ENCODE measurements at places on chromosomes 1 and 21.

GRCh38 chr1:111507411-111508201 is 4.2 kb upstream of the ADORA3 start:
- peak; percentile 61 for DNase-seq

GRCh38 chr1:182611787-182612186 is 7.6 kb upstream of the RGS16 start:
- DNase-seq: no peak

DNA sequence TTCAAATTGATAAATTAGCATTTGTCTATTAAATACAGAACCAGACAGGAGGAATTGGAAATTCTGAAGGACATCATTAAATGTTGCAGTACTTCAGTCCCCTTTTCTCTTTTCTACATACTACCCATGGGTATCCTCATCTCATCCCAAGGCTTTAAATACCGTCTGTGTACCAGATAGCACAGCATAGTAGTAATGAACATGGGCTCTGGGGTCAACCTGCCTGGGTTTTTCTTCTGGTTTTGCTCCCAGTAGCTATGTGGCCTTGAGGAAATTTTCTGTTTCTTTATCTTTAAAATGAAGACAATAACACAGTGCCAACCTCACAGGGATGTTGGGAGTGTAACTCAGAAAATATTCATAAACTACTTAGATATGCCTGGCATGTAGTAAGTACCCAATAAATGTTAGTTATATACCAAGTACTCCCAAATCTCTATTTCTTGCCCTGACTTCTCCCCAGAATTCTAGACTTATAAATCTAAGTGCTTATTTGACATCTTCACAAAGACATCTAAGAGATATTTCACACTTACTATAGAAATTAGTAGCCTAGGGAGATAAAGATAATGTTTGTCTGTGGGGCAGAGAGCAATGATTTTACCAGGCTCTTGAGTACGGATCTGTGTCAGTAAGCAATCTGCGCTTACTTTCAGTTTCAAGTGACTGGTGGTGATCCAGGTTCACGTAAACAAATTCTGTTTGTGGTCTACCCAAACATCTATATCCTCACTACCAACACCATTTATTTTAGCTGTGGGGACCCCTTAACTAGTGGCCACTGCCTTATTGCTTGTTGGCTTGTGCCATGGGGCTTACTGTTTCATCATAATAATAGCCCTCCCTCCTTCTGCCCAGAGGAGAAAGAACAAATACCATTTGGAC is 37.3 kb downstream of the VANGL2 start:
- no peak for DNase-seq

DNA sequence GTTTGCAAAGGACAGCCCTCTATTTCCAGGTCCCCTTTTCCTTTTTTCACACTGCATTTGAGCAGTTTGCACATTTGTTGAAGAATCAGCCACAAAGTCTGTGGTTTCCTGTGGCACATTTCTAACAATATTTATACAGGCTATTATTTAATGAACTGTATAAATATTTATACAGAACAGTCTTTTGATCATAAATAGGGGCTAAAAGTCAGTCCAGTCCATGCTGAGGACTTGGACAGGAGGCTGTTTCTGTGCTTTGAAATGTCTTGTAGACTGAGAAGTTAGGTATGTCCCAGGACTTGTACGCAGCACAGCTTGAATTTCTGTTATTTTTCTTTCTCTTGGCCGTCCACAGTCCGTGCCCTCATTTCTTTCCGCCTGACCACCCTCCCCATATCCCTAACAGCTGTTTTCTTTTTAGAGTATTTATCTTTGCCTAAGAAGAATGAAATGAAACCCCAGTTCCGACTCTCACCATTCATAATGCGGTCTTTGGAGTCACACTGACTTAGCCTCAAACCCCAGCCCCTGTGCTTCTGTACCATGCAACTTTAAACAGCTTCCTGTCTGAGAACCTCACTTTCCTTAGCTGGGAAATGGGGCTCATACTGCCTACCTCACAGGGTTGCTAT is 19.7 kb downstream of the FGGY start:
- no peak for DNase-seq

GRCh38 chr1:8763888-8764287 is 53.6 kb downstream of the RERE start:
- DNase-seq: no peak

GRCh38 chr1:182835806-182836205 is 3.3 kb upstream of the DHX9 start:
- no peak for DNase-seq

DNA sequence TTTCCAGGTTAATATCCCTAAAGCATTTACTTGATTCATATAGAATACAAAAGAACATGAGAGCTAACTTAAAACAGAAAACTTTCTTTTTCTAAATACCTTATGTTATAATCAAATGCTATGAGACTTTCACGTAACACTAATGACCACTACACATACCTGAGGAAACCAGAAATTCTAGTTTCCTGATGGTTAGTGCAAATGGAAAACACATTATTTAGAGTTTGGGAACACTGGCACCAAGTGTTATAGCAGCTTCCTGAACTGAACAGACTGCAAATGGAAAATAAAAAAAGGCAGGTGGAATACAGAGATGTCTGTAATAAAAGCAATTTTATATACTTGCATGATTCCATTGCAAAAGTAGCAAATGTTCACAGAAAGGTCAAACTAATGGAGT is 15.5 kb downstream of the PAXBP1 start:
- DNase-seq: no peak

DNA sequence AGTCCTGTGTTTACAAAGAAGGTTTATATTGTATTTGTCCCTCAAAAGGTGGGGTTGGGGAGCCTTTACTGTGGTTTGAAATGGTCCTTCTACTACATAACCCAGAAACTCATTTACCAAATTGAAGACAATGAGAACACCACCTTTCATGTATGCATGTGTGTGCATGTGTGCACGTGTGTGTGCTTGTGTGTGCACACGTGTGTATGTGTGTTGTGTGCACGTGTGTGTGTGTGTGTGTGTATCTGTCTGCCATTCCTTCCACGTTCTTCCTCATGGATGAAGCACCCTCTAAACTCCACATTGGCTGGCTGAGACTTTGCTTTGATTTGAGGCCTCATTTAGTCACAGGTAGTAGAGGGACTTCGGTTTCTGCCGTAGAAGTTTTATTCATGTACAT is 138.2 kb downstream of the EDEM3 start:
- no peak for DNase-seq

DNA sequence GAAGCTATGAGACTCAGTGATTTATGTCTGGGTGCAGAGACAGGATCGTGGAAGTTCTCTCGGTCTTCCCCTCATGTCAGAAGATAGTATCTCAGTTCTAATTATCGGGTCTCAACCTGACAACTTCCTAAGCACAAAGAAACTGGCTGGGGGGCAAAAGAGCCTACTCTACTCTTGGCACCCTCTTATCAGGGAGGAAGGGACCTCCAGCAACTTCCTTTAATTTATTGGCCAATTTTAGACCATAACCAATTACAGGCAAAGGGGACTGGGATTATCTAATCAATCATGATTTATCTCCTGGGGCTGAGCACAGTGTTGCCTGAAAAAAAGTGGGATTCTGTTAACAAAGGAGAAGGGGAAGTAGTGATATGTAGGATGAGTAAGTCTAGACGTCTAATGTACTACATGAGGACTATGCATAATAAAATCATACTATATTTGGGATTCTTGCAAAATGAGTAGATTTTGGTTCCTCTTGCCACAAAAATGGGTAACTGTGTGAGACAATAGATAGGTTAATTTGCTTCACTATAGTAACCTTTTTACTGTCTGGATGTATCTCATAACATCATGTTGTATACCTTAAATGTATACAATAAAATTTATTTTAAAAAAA is 98.8 kb downstream of the ZFYVE9 start:
- DNase-seq: no peak

GRCh38 chr21:44485254-44485793 is 30.0 kb downstream of the LRRC3 start:
- DNase-seq: no peak

- no peak for DNase-seq
Measured at GRCh38 chr1:51768971-51769588, 109.4 kb downstream of the NRDC start.

DNA sequence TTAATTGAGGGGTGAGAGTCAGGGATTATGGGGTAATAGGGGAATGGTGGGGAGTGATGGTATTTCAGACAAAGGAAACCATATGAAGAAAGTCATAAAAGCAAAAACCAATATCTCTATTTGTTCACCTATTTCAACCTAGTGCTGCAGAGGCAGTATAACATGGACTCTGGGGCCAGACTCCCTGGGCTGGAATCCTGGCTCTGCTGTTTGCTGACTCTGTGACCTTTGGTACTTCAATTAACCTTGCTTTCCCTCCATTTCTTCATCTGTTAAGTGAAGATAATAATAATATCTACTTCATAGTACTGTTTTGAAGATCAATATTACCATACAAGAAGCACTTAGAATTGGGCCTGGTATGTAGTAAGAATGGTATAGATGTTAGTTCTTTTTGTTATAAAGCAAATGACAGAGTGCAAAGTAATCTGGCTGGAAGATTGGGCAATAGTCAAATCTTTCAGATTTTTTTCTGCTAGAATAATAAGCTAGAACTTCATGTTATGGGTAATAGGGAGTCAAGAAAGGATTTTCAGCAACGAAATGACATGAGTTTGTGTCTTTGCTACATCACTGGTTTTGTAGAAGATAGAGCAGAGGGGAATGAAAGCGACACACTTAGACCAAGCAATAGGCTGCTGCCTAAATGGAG is 9.0 kb downstream of the EPHX4 start:
- no peak for DNase-seq

DNA sequence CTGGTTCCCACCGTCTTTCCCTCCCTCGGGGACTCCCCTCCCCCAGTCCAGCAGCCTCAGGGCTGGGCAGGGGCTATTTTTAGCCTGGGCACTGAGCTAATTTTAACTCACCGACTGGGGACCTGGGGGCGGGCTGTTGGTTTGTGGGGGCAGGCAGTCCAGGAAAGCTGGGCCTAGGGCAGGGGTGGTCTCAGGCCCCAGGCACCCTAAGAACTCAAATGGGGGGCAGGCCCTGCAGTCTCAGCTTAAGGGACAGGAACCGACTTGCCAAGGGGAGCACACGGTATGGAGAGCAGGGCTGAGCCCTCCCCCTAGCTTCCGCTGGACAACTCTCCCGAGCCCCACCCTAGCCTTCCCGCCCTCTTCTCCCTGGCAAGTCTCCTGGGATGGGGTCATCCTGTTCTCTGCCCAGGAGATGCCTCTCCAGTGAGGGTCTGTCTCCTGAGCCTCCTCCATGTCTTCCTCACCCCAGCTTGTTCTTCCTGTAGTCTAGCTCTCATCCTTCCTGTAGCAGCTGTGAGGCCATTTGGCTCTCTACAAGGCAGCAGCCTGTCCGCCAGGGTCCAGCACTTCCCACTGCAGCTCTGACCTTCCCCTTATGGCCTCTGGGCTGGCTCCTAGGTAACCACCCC is 10.1 kb downstream of the MEF2D start:
- DNase-seq: no peak

DNA sequence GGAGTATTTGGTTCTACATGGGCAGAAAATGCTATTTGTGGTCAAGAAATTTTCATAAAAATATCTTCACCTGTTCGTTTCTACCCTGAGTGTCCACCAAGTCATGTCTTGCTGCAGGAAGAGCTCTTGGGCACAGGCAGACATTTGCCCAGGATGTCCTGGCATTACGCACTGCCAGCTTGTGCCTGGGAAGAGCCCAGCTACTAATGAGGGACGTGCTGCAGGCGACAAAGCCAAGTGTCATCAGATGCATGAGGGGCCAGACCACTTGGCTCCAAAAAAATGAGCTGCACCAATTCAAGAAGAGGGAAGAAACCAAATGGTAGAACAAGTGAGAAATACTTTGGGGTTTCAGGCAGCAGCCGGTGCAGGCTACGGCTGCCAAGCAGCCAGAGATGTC is 12.9 kb downstream of the RNU5D-1 start:
- no peak for DNase-seq

- no peak for DNase-seq
Measured at GRCh38 chr1:35560256-35561225, 2.9 kb downstream of the NCDN start.

DNA sequence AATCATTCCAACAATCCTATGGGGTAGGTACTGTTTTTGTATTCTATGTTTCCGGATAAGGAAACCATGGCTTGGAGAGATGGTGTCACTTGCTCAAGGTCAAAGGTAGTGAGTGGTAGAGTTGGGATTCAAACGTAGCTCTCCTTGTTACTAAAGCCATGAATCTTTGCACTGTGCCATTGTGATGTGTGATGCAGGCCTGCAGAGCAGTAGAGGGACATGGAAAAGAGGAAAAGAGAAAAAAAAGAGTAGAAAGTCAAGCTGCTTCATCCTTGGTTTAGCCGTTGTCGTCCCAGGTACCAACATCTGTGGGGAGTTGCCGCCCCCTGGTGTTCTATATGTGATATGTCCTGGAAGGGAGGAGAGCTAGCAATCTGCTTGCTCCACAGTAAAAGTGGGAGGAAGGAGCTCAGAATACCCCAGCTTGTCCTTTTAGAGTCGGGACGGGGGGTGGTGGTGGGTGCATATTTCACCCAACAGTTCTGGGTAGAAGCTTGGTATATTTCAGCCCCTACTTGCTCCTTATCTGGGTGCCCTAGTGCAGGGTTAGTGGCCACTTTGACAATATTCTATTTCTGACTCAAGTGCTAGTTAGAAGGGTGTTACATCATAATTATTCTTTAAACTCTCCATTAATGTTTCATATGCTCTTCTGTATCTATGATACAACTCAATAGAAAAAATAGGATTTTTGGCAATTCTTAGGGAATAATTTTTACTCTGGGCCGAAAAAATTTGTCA is 98.4 kb downstream of the EBNA1BP2 start:
- peak; percentile 53 for DNase-seq

GRCh38 chr1:87329526-87330056 is 911 bp downstream of the LMO4 start:
- no peak for DNase-seq
